ENCODE measurements at places on chromosomes 11 and 22.
A peak's percentile ranks its signal among the peaks of the same experiment; 100 is the strongest.

- no peak for DNase-seq
- no peak overlapping the region for H3K4me3 ChIP-seq
- no peaks in the 10 kb centered on the region for H3K27me3 ChIP-seq
- no peaks in the 10 kb centered on the region for H3K4me1 ChIP-seq
- no peaks in the 10 kb centered on the region for H3K36me3 ChIP-seq
These were observed 415.4 kb downstream of the BRD1 start for GRCh38 chr22:49412236-49412635.

- H3K4me1 ChIP-seq = no peaks in the 10 kb centered on the region
- DNase-seq = no peak
- H3K4me3 ChIP-seq = no peak overlapping the region
These were observed 88.1 kb downstream of the GALNT18 start for GRCh38 chr11:11533751-11534150.

DNA sequence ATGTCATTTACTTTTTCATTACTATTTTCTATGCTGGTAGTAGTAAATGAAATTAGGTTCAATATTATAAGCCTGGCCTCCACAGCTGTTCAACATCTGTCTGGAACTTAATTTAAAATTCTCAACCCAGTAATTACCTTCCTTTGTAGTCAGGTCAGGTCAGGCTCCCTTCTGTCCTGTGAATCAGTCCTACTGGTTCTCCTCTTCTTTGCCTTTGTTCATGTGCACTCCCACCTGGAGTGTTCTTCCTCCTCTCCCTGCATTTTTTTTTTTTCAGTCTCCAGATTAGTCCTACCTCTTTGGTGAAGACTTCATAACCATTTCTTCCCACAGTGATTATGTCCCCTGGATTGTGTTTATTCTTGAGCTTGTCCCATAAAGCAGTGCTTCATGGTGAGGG, 67.9 kb downstream of the DKK3 start:
- no peak overlapping the region for H3K4me3 ChIP-seq
- H3K27ac ChIP-seq = no peak overlapping the region
- no peak for DNase-seq
- H3K4me1 ChIP-seq = no peaks in the 10 kb centered on the region

DNA sequence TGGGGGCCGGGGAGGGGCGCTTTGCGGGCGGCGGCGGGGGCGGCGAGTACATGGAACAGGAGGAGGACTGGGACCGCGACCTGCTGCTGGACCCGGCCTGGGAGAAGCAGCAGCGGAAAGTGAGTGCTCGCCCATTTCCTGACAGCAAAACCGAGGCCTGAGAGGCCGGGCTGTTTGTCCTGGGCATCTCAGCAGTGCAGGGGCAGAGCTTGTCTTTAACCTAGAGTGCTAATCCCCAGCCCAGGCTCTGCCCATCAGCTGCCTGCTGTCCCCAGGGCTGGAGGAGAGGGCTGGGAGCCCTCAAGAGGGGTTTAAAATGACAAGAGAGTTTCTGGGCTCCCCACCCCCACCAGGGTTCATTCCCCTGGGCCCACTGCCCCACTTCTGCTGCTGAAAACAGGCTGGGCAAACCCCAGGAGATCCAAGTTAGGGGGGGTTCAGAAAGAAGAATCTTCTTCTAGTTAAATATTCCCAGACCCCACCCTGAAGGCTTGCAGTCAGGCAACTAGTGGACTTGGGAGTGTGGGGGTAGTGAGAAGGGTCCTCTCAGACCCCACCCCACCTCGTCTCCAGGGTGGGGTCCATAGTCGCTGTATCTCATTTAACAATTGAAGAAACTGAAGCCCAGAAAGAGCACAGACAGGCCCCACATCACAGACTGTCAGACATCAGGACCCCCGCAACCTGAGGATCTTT, 411 bp downstream of the ACTN3 start:
- no peak for DNase-seq
- H3K4me3 ChIP-seq = peak overlapping the region; percentile 87
- no peak overlapping the region for H3K27ac ChIP-seq
- H3K27me3 ChIP-seq = no peaks in the 10 kb centered on the region
- no peaks in the 10 kb centered on the region for H3K36me3 ChIP-seq
- H3K4me1 ChIP-seq = peaks cover 9% of the 10 kb centered on the region

DNA sequence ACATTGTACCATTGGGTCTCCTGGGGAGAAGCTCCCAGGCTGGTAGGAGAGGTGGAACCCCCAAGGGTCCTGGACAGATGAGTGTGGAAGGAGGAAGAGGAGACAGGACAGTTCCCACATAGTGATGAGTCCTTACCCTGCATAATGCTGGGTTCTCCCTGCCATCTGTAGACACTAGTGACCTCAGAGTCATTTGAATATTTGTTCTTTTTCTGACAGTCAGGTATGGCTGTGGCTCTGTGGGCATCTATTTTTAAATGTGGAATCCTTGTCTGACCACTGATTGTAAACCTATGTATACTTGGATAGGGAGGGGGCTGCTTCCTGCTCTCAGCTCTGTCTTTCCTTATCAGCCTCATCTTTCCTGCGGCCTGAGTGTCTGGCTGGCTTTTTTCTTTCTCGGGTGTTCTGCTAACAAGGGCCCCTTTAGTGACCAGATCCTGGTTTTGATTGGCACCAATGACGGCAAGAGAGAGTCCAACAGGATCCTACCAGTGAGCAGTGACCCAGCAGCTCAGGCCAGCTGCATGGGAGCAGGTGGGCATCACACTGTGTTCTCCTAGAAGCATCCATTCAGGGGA, 2.6 kb upstream of the SLC5A1 start:
- no peaks in the 10 kb centered on the region for H3K27me3 ChIP-seq
- H3K27ac ChIP-seq = no peak overlapping the region
- H3K4me3 ChIP-seq = no peak overlapping the region
- no peaks in the 10 kb centered on the region for H3K36me3 ChIP-seq

- no peak overlapping the region for H3K27ac ChIP-seq
- H3K4me3 ChIP-seq = no peak overlapping the region
- peaks cover 5% of the 10 kb centered on the region for H3K4me1 ChIP-seq
These were observed 24.1 kb downstream of the ADAMTS15 start for GRCh38 chr11:130472434-130472961.

DNA sequence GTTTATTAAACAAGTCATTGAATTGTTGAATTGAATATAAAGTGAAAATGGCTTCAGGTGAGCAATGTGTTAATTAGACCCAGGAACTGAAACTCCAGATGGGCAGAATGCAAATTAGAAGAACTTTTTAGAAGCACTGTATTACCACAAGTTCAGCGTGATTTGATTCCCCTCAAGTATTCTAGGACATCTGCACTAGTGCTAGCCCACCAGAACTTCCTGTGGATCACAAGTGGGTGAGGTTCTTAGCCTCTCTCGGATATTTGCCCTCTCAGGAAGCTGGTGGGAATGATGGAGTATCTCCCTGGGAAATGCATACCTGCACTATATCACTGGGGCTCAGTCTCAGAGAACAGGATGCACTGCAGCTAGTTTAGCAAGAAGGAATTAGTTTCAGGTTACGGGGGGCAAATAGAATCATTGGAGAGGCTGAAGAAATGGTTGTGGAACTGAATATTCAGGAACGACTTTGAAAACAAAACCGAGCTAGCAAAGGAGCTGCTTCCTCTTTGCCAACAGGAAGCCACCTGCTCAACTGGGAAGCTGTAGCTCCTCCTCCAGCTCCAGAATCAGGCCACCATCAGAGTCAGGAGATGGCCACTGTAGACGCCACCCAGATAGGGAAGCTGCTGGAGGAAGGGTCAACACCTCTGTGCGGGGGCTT, 74.3 kb downstream of the DHCR7 start:
- H3K27ac ChIP-seq = no peak overlapping the region
- no peaks in the 10 kb centered on the region for H3K4me1 ChIP-seq
- peaks cover 6% of the 10 kb centered on the region for H3K27me3 ChIP-seq

- no peaks in the 10 kb centered on the region for H3K36me3 ChIP-seq
- H3K4me3 ChIP-seq = no peak overlapping the region
- no peak for DNase-seq
- no peak overlapping the region for H3K27ac ChIP-seq
These were observed 7.4 kb downstream of the RAB38 start for GRCh38 chr11:88167853-88168252.

DNA sequence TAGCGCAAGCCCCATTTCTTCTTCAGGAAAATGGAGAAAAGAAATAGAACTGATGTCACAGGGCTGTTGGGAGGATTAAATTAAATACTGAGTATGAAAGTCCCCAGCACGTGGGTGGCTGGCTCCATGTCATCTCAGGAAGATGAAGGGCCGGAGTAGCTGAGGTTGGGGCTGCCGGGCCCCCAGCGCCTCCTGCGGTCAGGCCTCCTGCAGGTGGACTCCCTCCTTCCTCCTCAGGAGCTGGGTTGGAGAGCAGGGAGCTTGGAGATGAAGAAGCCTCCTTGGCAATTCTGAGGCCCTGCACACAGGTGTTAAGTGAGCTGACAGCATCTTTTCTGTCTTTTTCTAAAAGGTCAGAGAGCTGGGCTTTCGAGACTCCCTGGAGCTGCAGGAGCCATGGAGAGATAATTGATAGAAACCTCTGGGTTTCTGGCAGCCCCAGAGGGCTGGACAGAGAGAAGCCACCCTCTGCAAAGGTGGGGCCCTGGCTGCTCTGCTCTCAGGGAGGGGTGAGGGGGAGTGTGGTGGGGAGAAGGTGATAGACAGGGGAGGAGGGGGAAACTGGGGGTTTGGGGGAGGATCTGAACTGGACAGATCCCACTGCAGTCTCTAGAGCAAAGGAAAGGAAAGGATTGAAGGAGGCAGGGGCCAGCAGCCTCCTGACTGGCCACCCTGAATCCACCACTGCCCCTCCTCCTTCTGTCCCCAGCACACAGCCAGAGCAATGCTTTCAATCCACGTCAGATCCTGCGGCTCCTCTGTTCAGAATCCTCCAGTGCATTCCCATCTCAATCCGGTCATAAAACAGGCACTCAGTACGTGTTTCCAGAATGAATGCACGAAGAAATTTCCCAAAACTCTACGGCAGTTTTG, 210.8 kb downstream of the CEP164 start:
- no peak overlapping the region for H3K27ac ChIP-seq
- H3K4me1 ChIP-seq = no peaks in the 10 kb centered on the region
- H3K4me3 ChIP-seq = no peak overlapping the region
- DNase-seq = no peak
- H3K27me3 ChIP-seq = peaks cover 9% of the 10 kb centered on the region

DNA sequence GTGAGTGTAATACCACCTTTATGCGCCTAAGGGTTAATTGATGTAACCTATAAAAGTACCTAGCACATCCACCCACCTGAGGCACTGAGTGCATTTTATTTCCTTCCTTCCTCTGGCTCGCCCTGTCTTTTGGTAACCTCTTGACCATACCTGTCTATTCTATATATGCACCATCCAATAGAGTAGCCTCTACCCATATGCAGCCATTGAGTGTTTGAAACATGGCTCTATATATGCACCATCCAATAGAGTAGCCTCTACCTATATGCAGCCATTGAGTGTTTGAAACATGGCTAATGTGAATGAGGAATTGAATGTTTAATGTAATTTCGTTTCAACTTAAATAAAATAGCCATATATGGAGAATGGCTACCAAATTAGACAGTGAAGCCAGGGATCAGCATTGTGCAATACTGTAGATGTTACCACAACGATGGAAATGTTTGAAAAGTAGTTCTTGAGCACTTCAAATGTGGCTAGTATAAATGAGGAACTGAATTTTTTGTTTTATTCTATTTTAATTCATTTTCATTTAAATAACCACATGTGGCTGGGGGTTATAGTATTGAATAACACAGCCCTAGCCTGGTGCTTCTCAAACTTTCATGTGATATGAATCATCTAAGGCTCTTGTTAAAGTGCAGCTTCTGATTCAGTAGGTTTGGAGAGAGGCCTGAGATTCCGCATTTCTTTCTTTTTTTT, 33.8 kb downstream of the SLC35F2 start:
- H3K27ac ChIP-seq = no peak overlapping the region
- no peak for DNase-seq
- peaks cover 31% of the 10 kb centered on the region for H3K4me1 ChIP-seq
- no peaks in the 10 kb centered on the region for H3K27me3 ChIP-seq
- no peaks in the 10 kb centered on the region for H3K36me3 ChIP-seq

- no peaks in the 10 kb centered on the region for H3K36me3 ChIP-seq
- H3K27ac ChIP-seq = no peak overlapping the region
- no peaks in the 10 kb centered on the region for H3K4me1 ChIP-seq
- H3K27me3 ChIP-seq = no peaks in the 10 kb centered on the region
These were observed 11.1 kb upstream of the RFPL1 start for GRCh38 chr22:29427176-29427760.

DNA sequence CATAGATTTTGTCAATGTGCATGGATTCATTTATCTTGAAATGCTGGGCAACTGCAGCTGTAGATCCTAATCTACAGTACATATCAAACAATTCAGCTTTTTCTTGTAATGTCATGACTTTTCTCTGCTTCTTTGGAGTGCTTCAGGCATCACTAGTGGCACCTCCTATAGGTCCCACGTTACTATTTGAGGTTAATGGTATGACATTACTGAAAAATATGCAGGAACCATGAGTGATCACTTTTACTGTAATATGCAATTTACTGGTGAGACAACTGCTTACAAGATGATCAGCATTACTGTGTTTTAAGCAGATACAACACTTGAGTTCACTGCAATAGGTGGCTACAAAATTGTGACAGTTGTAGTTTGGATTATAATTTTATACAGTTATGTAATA, 3.0 kb downstream of the CENATAC start:
- no peak overlapping the region for H3K4me3 ChIP-seq
- peaks cover 16% of the 10 kb centered on the region for H3K4me1 ChIP-seq
- peaks cover 14% of the 10 kb centered on the region for H3K36me3 ChIP-seq
- no peak for DNase-seq
- no peak overlapping the region for H3K27ac ChIP-seq
- no peaks in the 10 kb centered on the region for H3K27me3 ChIP-seq

GRCh38 chr11:134951305-134951700, 539.3 kb upstream of the B3GAT1 start:
- no peak for DNase-seq
- H3K36me3 ChIP-seq = no peaks in the 10 kb centered on the region
- H3K27ac ChIP-seq = peak overlapping the region; percentile 84
- H3K4me3 ChIP-seq = no peak overlapping the region

DNA sequence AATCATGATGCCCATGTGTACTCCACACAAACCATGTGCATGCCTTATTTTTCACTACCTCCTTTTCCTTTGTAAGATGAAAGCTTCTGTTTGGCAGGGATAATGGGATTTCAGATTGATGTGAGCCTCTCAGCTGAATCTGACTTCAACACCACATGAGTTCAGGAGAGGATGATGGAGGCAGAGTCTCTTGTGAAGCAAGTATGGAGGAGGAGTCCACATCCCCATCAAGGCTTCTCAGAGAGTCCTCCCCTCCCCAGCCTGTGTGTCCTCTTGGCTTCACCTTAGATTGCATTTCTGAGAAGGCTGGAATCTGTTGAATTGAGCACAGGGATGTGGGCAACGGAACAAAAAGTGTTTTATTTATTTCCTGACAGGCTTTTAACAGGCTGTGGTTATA, 370.4 kb downstream of the FAT3 start:
- H3K4me3 ChIP-seq = no peak overlapping the region
- H3K4me1 ChIP-seq = no peaks in the 10 kb centered on the region
- no peaks in the 10 kb centered on the region for H3K36me3 ChIP-seq
- H3K27me3 ChIP-seq = no peaks in the 10 kb centered on the region

- no peaks in the 10 kb centered on the region for H3K27me3 ChIP-seq
- DNase-seq = no peak
- no peak overlapping the region for H3K4me3 ChIP-seq
- no peaks in the 10 kb centered on the region for H3K4me1 ChIP-seq
These were observed 1088.2 kb downstream of the BRD1 start for GRCh38 chr22:48739348-48740085.

- no peak for DNase-seq
- no peaks in the 10 kb centered on the region for H3K27me3 ChIP-seq
- H3K4me1 ChIP-seq = no peaks in the 10 kb centered on the region
These were observed 398.4 kb downstream of the CNTN5 start for GRCh38 chr11:99418927-99419720.

Data from Panc1 (cell line).